ENCODE measurements at places on chromosomes 12 and 14. TPM values are rescaled to one million over a fixed set of nuclear protein-coding genes. Genes with fewer than 3 reads are reported as not detected.

GRCh38 chr14:99327050-99327449, 55.1 kb upstream of the BCL11B start:
- no peak for DNase-seq
- H3K4me1 ChIP-seq: no peaks in the 10 kb centered on the region
- H3K4me3 ChIP-seq: no peak overlapping the region

Gene LHX5
- total RNA-seq: not detected

Gene SLCO1B3
- not detected for total RNA-seq

DNA sequence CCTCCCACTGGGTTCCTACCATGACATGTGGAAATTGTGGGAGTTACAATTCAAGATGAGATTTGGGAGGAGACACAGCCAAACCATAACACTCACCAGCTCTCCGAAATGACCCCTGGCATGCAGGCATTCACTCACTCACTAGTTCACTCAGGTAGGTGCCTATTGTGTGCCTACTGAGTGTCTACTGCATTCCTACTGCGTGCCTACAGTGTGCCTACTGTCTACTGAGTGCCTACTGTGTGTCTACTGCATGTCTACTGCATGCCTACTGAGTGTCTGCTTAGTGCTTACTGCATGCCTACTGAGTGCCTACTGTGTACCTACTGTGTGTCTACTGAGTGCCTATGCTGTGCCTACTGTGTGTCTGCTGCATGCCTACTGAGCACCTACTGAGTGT, 71.7 kb upstream of the FZD10 start:
- H3K27ac ChIP-seq: no peak overlapping the region
- H3K27me3 ChIP-seq: no peaks in the 10 kb centered on the region
- no peak for DNase-seq

Gene NOVA1
- 20.2 TPM for total RNA-seq

- H3K4me1 ChIP-seq: peaks cover 34% of the 10 kb centered on the region
- DNase-seq: no peak
- peak overlapping the region; percentile 28 for H3K27ac ChIP-seq
Observed at GRCh38 chr12:93113317-93114006, 184.4 kb upstream of the EEA1 start.

Gene RAPGEF3
- total RNA-seq: 8.1 TPM

GRCh38 chr12:107144990-107145389, 51.6 kb upstream of the CRY1 start:
- DNase-seq: no peak
- no peaks in the 10 kb centered on the region for H3K27me3 ChIP-seq

Gene TPH2
- total RNA-seq: not detected

GRCh38 chr12:122981036-122981471, 573 bp downstream of the ARL6IP4 start:
- DNase-seq: no peak
- peak overlapping the region; percentile 91 for H3K4me3 ChIP-seq
- H3K36me3 ChIP-seq: no peaks in the 10 kb centered on the region
- no peaks in the 10 kb centered on the region for H3K27me3 ChIP-seq

- H3K36me3 ChIP-seq: no peaks in the 10 kb centered on the region
- no peak overlapping the region for H3K4me3 ChIP-seq
- H3K27me3 ChIP-seq: no peaks in the 10 kb centered on the region
- no peaks in the 10 kb centered on the region for H3K4me1 ChIP-seq
- DNase-seq: no peak
Observed at GRCh38 chr12:66587912-66588311, 91.0 kb downstream of the GRIP1 start.

Gene AMDHD1
- not detected for total RNA-seq

- H3K4me3 ChIP-seq: no peak overlapping the region
- no peaks in the 10 kb centered on the region for H3K36me3 ChIP-seq
- no peak for DNase-seq
- no peaks in the 10 kb centered on the region for H3K27me3 ChIP-seq
Observed at GRCh38 chr14:57848353-57848752, 17.5 kb downstream of the SLC35F4 start.

Gene NTN4
- 6.7 TPM for total RNA-seq

DNA sequence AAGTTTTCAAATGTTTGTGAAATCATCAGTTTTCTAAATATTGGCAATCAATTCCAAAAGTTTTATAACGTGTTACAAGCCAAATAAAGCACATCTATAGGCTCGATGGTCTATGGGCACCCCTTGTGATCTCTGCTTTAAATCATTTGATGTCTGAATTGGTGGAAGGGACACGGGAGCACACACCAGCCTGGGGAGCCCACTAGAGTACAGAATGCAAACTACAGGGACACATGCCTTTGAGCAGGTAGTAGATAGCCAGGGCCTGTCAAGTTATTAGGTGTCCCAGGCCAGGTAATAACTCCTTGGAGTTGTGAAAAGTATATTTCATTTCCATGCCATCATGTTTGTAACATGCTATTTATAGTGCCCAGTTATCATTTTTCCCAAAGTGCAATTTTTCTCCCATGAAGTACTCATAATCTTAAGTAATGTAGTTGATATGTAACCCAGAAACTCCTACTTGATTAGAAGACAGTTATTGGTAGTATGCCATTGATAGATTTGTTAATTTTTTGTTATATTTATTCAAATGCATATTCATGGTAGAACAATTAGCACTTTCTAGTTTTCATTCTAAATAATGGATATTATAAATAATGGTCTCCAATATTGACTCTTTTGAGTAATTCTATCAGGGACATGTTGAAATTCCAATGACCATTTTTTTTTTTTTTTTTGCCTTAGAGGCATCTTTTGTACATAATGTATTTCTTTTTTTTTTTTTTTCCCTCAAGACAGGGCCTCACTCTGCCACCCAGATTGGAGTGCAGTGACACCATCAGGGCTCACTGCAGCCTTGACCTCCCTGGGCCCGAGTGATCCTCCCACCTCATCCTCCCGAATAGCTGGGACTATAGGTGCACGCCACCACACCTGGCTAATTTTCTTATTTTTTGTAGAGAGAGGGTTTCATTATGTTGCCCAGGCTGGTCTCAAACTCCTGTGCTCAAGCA, 96.9 kb upstream of the FGD4 start:
- no peak overlapping the region for H3K27ac ChIP-seq
- no peak overlapping the region for H3K4me3 ChIP-seq
- peak; percentile 17 for DNase-seq
- no peaks in the 10 kb centered on the region for H3K27me3 ChIP-seq
- H3K4me1 ChIP-seq: no peaks in the 10 kb centered on the region

Gene ORAI1
- total RNA-seq: 9.1 TPM

- H3K27ac ChIP-seq: no peak overlapping the region
- no peaks in the 10 kb centered on the region for H3K27me3 ChIP-seq
- H3K4me3 ChIP-seq: no peak overlapping the region
Observed at GRCh38 chr12:8712572-8712971, 14.8 kb downstream of the RIMKLB start.

DNA sequence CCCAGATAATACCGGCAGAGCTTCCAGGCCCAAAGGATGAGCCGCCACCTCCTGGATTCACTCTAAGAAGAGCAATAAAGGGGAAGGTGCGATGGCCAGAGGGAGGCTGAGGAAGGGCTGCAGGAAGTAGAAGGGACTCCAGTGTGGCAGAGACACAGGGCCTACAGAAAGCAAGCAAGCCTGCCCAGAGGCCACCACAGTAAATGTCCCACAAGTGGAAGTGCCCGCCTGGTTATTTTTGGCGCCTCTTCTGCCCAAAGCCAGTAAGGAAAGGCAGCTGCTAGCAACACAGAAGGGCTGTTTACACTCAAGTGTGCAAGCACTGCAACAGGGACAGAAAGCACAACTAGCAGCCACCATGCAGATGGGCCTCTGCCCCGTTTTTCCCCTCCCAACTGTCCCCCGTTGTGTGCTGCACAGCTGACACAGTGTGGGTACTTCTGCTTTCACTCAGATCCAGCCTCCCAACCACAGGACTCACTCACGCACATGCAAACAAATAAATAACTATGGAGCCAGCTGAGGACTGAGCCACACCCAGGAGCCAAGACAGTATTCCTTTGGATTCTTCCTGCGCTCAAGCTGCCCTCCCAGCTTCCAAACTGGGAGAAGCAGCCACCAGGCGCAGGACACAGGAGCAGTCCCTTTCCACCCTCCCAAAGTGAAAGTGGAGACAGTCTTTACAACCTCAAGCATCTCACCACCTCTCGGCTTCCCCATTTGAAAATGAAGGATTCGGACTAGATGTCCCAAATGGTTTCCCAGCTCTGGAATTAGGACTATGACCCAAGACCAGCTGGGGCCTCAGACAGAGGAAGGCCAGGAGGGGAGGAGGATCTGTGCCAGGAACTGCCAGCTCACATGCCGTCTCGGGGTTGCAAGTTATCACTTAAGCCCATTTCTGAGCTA, 40.0 kb upstream of the PNMA1 start:
- H3K36me3 ChIP-seq: no peaks in the 10 kb centered on the region
- DNase-seq: peak; percentile 70
- peak overlapping the region; percentile 100 for H3K27ac ChIP-seq
- H3K4me1 ChIP-seq: peaks cover 91% of the 10 kb centered on the region

Gene RNASE1
- total RNA-seq: 96.7 TPM

DNA sequence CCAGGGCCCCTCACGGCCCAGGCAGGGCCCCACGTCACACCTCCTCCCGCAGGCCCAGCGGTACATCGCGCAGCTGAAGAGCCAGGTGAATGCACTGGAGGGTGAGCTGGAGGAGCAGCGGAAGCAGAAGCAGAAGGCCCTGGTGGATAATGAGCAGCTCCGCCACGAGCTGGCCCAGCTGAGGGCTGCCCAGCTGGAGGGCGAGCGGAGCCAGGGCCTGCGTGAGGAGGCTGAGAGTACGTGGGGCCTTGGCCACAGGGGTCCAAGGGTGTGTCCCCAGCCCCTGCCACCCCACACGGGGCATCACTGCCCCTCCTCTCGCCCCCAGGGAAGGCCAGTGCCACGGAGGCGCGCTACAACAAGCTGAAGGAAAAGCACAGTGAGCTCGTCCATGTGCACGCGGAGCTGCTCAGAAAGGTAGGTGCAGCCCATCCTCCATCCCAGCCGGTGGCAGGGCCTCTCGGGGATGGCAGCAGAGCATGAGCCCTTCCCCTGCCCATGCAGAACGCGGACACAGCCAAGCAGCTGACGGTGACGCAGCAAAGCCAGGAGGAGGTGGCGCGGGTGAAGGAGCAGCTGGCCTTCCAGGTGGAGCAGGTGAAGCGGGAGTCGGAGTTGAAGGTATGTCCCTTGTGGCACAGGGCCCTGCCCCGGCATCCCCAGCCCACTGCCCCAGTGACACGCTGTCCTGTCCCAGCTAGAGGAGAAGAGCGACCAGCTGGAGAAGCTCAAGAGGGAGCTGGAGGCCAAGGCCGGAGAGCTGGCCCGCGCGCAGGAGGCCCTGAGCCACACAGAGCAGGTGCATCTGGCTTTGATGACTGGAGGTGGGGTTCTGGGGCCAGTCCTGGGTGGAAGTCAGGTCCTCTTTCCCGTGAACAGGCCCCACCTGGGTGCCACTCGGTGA, 20.9 kb downstream of the HIP1R start:
- no peak for DNase-seq
- no peaks in the 10 kb centered on the region for H3K27me3 ChIP-seq
- H3K36me3 ChIP-seq: no peaks in the 10 kb centered on the region

Gene LBHD2
- total RNA-seq: not detected

Gene TMEM179
- total RNA-seq: 1.1 TPM

DNA sequence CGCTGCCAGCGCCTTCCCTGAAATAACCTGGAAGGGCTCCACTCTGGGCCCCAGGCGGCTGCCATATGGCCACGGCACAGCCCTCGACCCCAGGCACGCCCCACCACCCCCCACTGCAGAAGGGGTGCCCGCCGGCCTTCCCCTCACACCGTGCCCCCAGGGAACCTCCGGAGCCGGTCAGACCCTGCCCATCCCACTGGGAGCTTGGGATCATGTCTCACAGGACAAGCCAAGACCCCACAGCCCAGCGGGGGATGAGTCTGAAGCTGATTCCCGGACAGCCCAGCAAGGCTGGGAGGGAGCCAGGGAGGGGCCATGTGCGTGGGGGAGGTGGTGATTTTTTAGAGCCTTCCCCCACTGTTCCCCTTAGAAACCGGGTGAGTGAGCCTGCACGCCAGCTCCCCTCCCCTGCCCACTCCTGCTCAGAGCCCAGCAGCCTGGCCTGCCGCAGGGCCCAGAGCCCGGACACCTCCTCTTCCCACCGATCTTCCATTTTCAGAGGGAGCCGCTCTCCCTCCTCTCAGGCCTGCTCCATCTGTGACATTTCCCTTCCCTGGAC, 1.4 kb downstream of the RIMBP2 start:
- no peaks in the 10 kb centered on the region for H3K36me3 ChIP-seq
- no peak for DNase-seq
- no peaks in the 10 kb centered on the region for H3K4me1 ChIP-seq
- H3K4me3 ChIP-seq: peak overlapping the region; percentile 3
- no peak overlapping the region for H3K27ac ChIP-seq

Gene SIX1
- total RNA-seq: not detected

Gene RNU7-1
- not detected for total RNA-seq

Gene ST8SIA1
- 4.1 TPM for total RNA-seq

GRCh38 chr14:106837870-106838269, 1311.5 kb downstream of the TMEM121 start:
- no peak for DNase-seq
- peak overlapping the region; percentile 50 for H3K27ac ChIP-seq
- H3K36me3 ChIP-seq: no peaks in the 10 kb centered on the region
- H3K4me1 ChIP-seq: peaks cover 2% of the 10 kb centered on the region

GRCh38 chr14:68684466-68685418, 108.1 kb downstream of the ZFP36L1 start:
- DNase-seq: no peak
- H3K36me3 ChIP-seq: no peaks in the 10 kb centered on the region
- no peak overlapping the region for H3K4me3 ChIP-seq
- H3K4me1 ChIP-seq: peaks cover 56% of the 10 kb centered on the region
- no peaks in the 10 kb centered on the region for H3K27me3 ChIP-seq

Gene SMARCD1
- 52.4 TPM for total RNA-seq

Gene SERPINA12
- total RNA-seq: not detected

- no peak for DNase-seq
- peaks cover 20% of the 10 kb centered on the region for H3K4me1 ChIP-seq
- H3K27ac ChIP-seq: no peak overlapping the region
- H3K36me3 ChIP-seq: no peaks in the 10 kb centered on the region
- no peak overlapping the region for H3K4me3 ChIP-seq
- peaks cover 4% of the 10 kb centered on the region for H3K27me3 ChIP-seq
Observed at GRCh38 chr14:100890061-100890850, 13.3 kb downstream of the RTL1 start.

Gene IPO4
- total RNA-seq: 58.7 TPM

GRCh38 chr12:4288296-4289131, 15.0 kb downstream of the CCND2 start:
- H3K27ac ChIP-seq: peak overlapping the region; percentile 68
- no peak overlapping the region for H3K4me3 ChIP-seq
- peaks cover 17% of the 10 kb centered on the region for H3K36me3 ChIP-seq
- peaks cover 51% of the 10 kb centered on the region for H3K4me1 ChIP-seq
- H3K27me3 ChIP-seq: no peaks in the 10 kb centered on the region

GRCh38 chr12:63753743-63754142, 26.0 kb upstream of the RXYLT1 start:
- no peaks in the 10 kb centered on the region for H3K36me3 ChIP-seq
- no peak overlapping the region for H3K4me3 ChIP-seq
- no peak for DNase-seq
- H3K27ac ChIP-seq: no peak overlapping the region
- H3K27me3 ChIP-seq: no peaks in the 10 kb centered on the region

- no peaks in the 10 kb centered on the region for H3K4me1 ChIP-seq
- no peak overlapping the region for H3K4me3 ChIP-seq
- peaks cover 6% of the 10 kb centered on the region for H3K36me3 ChIP-seq
- H3K27ac ChIP-seq: no peak overlapping the region
- no peaks in the 10 kb centered on the region for H3K27me3 ChIP-seq
Observed at GRCh38 chr14:102154821-102155549, 15.3 kb downstream of the WDR20 start.

- no peaks in the 10 kb centered on the region for H3K27me3 ChIP-seq
- H3K27ac ChIP-seq: peak overlapping the region; percentile 42
- no peaks in the 10 kb centered on the region for H3K4me1 ChIP-seq
- no peaks in the 10 kb centered on the region for H3K36me3 ChIP-seq
- DNase-seq: no peak
Observed at GRCh38 chr12:104741497-104742367, 216.4 kb downstream of the SLC41A2 start.
